ENCODE measurements at places on chromosomes 3 and 15.
A peak's percentile ranks its signal among the peaks of the same experiment; 100 is the strongest.

GRCh38 chr3:11385326-11385725, 113.1 kb downstream of the ATG7 start:
- no peak for DNase-seq

DNA sequence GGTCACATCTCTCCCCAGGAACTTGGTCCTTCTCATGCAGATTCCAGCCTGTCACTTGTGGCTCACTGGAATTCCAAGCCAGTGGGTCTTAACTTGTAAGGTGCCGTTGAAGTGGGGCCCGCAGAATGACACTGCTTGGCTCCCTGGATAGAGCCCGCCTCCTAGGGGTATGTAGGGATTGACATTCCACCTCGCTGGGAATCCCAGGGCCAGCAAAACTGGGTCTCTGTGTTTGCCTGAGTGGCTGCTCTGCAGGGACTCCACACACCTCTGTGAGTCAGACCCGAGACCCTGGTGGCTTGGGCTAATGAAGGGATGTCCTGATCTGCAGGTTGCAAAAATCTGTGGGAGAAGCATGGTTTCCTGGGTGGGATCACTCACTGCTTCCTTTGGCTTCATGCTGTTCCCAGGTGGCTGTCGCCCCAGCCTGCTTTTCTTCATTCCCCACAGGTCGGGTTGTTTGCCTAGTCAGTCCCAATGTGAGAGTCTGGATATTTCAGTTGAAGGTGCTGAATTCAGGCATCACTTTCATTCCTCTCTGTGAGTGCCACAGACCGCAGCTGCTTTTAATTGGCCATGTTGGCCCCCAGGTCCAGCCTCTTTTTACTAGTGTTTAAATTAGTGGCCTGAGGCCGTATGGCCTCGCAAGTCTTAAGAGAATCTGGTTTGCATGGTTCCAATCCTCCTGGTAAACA, 156.0 kb upstream of the TRIM42 start:
- no peak for DNase-seq

DNA sequence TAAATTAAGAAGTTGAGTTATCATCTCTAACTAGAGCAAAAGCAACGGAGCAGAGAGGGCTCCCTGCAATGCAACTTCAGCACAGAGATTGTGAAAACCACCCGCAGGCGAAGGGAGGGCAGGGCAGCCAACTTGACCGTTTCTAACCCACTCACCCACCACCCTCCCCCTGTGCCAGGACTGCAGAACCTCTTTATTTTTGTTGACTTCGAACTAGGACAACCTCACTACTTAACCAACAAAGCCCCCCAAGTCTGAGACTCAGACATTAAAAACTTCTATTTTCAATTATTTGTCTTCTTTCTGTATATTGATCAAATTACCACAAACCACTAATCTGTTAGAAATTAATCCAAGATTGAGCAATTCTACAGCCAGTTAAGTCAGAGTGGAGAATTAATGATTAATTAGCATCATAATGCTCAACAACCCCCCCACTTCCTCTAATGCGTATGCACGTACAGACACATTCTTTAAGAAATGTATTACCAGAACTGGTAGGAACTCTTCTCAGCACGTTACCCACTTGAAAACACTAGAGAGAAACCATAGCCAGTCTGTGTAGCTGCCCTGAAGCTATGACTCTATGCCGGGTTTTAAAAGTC, 2.0 kb downstream of the MGLL start:
- peak; percentile 44 for DNase-seq

- no peak for DNase-seq
These were observed 44.7 kb upstream of the NR2F2 start for GRCh38 chr15:96285729-96286254.
